CD14-positive monocyte (primary cell): ENCODE measurements at places on chromosomes 5 and 9. TPM values are rescaled to one million over a fixed set of nuclear protein-coding genes. Genes with fewer than 3 reads are reported as not detected.

GRCh38 chr5:179120951-179121666 lies 60.9 kb downstream of the ZNF354C start:
- no peak for DNase-seq

- no peak for DNase-seq
These were observed 134.9 kb upstream of the PANK3 start for GRCh38 chr5:168714046-168714445.

DNA sequence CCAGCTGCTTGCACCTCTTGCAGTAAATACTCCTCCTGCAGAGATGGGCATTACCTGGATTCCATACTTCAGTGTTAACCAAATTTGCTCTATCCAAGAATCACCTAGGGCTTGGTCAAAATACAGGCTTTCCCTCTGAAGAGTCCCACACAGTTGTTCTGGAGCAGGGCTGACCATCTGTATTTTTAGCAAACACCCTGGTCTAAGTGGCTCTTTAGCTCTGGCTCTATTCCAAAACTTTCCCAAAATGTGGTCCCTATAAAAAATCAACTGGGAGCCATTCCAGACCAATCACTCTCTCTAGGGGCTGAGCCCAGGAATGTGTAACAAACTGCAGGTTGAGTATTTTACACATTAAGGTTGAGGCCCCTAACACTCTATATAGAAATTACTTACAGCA lies 153.7 kb downstream of the SPOCK1 start:
- no peak for DNase-seq

DNA sequence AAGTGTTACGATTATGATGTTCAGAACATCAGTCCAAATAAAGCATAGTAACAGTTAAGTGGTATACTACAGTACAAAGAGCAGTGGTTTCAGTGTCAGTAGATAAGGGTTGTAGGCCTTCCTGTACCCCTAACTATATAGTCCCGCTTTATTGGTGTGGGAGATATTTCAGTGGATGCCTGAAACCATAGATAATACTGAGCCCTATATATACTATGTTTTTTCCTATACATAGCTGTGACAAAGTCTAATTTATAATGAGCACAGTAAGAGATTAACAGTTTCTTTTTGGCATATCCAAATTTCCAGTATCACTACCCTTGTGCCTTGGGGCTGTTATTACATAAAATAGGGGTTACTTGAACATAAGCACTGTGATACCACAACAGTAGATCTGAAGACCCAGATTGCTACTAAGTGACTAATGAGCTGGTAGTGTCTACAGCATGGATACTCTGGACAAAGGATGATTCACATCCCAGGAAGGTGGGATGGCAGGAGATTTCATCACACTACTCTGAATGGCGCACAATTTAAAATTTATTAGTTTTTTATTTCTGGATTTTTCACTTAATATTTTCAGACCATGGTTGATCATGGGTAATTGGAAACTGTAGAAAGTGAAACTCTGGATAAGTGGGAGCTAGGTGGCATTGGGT lies 119.3 kb downstream of the RPS23 start:
- no peak for DNase-seq

GRCh38 chr5:93746406-93747056 lies 5.1 kb upstream of the POU5F2 start:
- DNase-seq = no peak

DNA sequence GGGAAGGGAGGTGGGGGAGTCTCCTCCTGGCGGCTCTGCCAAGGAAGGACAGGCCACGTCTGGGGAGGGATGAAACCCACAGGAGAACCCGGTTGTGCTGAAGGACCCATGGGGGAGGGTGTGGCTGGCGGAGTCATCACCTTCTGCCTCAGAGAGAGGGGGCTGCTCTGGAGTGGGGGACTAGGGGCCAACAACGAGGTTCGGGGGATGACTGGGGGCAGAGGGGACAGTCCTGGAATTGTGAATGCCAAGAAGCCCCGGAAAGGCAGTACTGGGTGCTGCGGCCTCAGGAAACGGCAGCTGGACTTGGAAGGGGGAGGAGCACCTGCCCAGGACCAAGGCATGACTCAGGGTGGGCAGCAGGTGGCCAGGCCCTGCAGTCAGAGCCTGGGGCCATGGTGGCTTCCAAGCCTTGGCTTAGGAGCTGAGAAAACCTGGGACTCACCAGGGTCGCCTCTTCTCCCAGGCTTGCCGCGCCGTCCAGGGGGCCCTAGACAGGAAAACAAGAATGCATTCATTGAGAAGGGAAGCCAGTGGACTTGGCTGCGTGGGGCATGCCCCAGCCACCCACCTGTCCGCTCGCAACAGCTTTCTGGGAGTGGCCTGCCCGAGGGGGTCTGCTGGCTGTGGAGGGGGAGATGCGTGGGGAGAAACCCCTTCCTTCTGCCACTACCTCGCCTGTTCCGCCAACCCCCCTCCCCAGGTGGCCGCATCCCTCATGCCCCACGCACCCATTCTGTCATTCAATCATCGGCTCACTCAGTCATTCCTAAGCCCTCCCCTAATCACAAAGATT lies 74.0 kb upstream of the PHYKPL start:
- no peak for DNase-seq

- no peak for DNase-seq
These were observed 14.2 kb upstream of the PHYKPL start for GRCh38 chr5:178246624-178247279.

DNA sequence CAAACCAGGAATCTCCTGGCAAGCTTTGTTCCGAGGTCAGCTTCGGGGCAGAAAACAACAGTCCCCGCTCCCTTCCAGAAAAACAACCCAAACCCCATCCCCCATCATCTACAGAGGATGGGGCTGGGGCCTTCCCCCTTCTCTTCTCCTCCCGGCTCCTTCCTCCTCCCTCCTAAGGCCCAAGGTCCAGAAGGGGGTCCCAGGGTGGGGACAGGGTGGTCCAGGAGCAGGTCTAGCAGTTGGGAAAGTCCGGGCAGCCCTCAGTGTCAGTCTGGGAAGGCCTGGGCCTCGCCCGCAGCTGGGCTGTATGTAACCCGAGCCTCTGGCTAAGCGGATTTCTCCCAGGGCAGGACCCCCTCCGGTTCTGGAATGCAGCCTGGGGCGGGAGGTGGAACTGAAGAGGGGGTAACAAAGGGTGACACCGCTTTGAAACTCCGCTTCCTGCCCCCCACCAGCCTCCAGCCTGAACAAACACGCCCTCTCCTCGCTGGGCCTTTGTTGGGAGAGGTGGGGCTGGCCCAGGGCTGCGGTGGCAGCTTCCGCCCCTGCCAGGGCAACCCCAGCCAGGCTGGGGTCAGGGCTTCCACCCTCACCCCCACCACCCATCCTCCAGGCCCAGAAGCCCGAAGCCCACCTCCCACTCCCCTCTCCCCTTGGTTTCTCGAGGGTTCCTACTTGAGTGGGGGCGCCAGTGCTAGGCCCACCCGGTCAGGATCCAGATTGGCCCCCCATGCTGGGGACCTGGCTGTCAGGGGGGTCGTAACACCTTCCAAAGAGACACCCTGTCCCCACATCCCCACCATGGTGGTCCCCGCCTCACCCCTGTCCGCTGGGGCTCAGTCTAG lies 63.5 kb downstream of the C9orf50 start:
- DNase-seq = no peak

DNA sequence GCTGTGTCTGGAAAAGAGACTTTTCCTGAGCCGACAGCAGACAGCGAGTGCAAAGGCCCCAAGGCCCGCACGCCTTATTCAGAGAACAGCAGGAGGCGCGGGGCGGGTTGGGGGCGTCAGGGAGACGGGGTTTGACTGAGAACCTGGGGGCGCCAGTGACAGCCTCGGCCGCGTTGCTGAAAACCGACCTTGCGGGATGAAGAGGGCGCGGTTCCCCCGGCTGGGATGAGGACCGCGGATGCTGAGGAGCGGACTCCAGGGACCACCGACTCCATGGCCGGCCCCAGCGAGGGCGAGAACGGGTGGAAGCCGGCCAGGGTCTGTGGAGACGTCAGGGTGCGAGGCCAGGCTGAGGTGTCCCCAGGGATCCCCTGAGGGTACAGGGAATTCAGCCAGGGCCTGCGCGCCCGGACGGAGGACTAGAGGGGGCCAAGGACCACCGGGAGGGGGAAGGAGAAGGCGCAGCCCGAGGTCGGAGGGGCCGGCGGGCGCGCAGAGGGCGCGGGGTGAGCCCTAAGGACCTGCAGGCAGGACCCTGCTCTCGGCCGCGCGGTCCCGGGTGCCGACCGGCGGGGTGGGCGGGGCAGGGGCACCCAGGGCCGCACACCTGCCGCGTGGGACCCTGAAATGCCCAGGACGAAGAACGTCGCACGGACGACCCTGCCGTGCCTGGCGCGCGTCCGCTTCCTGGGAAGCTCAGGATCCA lies 837 bp upstream of the AHRR start:
- DNase-seq = no peak

DNA sequence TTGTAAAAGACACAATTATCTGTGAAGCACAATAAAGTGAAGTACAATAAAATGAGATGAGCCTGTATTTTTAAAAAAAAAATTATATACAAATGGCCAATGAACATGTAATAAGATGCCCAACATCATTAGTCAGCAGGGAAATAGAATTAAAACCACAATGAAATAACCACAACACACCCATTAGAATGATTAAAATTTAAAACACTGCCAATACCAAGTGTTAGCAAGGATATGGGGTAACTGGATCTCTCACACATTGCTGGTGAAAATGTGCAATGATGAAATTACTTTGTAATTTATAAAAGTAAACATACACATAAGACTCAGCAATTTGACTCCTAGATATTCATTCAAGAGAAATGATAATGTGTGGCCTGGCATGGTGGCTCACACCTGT lies 62.8 kb downstream of the SHOC1 start:
- no peak for DNase-seq

DNA sequence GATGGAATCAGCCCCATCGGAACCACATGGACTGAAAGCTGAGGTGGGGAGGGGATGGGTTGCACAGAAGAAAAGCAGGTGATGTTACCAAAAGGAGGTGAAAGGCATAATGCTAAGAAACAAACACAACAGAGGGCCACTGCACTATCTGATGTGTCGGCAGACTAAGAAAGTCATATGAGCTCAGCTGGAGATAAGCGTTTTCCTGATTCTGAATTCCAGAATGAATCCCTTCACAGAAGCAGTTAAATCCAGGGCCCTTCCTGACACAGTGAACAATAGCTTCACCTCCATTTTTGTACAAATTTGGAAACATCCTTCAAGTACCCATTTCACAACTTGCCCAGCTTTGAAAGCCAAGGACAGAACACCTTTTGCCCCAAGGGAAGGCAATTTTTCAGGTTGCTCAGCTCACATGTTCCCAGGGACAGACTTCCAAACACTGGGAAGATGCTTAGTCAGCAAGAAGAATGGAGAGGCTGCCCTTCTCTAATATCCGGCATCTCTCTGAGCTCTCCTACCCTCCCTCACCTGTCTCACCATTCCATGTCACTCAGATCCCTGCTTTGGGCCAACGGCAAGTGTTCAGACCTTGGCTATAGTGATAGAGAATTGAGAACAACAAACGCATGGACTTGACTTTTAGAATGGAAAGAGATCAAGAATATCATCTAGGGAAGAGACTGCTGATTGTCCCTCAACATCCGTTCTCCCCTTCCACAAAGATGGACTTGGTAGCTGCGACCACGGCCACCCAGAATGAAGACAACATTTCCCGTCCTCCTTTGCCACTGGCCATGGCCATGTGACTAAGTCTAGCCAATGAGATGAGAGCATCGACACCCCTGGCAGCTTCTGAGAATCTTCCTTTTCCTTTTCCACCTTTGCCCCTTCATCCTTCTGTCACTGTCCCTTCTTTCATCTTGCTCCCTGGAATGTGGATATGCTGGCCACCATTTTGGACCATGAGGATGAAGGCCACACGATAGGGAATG lies 68.6 kb upstream of the IL17B start:
- DNase-seq = no peak

- no peak for DNase-seq
These were observed 437.0 kb upstream of the TRPC7 start for GRCh38 chr5:136802383-136802782.

DNA sequence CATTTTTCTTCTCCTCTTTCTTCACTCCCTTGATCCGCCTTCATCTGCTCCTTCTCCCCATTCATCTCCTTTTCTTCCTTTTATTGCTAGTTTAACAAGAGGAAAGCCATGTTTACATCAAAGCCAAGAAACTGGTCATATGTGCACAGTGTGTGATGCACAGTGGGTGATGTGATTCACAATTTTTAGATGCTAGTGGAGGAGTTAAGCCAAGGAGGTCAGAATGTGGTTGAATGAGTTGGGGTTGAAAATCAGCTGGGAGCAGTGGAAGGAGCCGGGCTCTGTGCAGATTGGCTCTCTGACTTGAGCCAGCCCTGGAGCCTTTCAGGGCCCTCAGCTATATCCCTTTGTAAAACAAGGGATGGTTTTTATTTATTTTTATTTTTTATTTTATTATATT lies 7.3 kb downstream of the ACER2 start:
- no peak for DNase-seq

DNA sequence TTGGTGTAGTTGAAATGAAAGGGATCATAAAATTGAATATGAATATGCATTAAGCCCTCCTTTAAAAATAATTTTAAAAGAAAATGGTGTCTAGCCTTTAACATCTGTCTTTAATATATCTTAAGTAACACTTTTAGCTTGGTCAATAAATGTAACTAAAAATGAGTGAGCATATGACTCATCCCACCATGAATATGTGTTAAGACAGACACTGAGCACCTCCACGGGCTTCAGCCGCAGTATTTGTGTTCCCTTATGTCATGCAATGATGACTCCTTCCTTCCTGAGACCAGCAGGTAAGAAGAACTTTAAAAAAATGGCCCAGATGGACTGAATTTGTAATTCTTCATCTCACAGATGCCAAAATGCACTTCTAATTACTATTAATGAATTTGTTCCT lies 563.2 kb downstream of the NR2F1-AS1 start:
- no peak for DNase-seq

DNA sequence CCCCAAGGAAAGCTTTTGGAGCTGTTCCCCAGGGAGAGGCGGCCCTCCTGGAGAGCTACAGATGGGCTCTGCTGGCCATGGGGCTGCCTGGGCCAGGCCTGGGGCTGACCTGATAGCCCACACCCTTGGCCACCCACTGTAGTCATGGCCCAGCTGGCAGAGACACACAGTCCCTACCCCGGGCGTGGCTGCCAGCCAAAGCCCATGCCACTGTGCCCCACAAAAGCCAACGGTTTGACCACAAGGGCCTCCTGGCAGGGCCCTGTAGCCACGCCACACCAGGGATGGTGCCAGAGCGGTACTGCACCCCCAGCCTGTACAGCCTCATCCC lies 15.2 kb downstream of the NACC2 start:
- no peak for DNase-seq

DNA sequence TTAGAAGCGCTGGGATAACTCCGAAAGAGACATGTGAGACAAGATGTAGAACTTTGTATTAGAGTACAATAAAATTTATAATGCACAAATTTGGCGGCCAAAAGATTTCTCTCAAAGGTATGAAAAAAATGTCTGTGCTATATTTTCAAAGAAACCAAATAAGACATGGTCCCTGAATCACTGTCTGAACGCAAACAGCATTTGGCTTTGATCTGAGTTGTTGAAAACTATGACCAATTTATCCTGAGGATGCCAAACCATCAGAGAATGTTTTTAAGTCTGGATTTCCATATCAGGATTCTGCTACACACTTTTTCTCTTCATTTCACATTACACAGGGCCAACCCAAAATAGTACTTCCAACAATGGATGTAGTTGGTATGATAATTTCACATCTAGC lies 9.9 kb upstream of the GLIS3 start:
- no peak for DNase-seq

Gene SMIM27
- polyA plus RNA-seq = 27.9 TPM

Gene PLAC8L1
- polyA plus RNA-seq = not detected

Gene FOXD1
- not detected for polyA plus RNA-seq

Gene PCDHB3
- polyA plus RNA-seq = not detected

Gene ITGA2
- not detected for polyA plus RNA-seq

Gene C5orf52
- not detected for polyA plus RNA-seq

Gene TAF11L7
- polyA plus RNA-seq = not detected in 2 replicates

Gene C9
- not detected in 2 replicates for polyA plus RNA-seq

Gene MAN1B1
- polyA plus RNA-seq = 29.3 TPM

Gene SLC27A6
- not detected for polyA plus RNA-seq

Gene GAS1
- polyA plus RNA-seq = 0.20 TPM

Gene SLC36A3
- not detected for polyA plus RNA-seq
